ENCODE measurements at places on chromosomes 2 and 18.

DNA sequence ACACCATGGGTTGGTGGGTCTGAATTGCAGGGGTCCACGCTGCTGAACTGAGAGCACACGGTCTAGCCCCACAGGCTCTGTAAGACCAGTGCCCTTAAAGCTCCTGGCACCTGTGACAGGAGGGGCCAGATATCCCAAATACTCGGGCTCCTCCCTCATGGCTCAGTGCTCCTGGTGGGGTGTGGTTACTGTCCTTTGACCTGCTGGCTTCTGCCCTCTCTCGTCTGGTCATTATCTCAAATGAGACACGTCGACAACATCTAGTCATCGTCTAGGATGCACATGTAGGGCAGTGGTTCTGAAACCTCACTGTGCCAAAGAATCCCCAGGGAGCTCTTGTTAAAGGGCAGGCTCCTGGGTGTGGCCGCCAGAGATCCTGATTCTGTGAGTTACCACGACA is 258.4 kb downstream of the LOXHD1 start:
- no peak for DNase-seq

DNA sequence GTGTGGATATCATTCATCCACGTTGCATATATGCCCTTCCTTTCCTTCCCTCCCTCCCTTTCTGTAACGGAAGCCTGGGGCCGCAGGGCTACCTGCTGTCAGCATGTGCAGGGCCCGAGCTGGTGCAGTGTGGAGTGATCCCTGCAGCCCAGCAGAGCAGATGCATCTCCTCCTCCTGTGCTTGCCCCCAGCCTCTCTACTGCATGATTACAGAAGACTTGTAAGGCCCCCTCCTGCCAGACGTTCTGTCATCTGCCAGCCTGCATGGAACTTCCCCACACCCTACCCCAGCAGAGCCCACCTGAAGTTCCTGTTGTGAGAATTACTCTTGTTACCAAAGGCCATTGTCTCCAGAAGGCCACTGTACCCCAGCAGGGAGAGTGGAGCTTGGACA is 67.5 kb upstream of the FOSL2 start:
- DNase-seq: no peak

- no peak for DNase-seq
Observed at GRCh38 chr2:24512831-24513230, 21.8 kb downstream of the NCOA1 start.

- no peak for DNase-seq
Observed at GRCh38 chr18:58960508-58960907, 95.8 kb downstream of the ZNF532 start.

GRCh38 chr18:21444465-21445212 is 155.9 kb downstream of the ESCO1 start:
- DNase-seq: no peak

Measured in activated CD4-positive, alpha-beta T cell treated with anti-CD3 and anti-CD28 coated beads, Interleukin-2, amount 50 U/mL, for 24 hours (primary cell).